GM04504 (cell line): ENCODE measurements at places on chromosomes 7 and 10.

DNA sequence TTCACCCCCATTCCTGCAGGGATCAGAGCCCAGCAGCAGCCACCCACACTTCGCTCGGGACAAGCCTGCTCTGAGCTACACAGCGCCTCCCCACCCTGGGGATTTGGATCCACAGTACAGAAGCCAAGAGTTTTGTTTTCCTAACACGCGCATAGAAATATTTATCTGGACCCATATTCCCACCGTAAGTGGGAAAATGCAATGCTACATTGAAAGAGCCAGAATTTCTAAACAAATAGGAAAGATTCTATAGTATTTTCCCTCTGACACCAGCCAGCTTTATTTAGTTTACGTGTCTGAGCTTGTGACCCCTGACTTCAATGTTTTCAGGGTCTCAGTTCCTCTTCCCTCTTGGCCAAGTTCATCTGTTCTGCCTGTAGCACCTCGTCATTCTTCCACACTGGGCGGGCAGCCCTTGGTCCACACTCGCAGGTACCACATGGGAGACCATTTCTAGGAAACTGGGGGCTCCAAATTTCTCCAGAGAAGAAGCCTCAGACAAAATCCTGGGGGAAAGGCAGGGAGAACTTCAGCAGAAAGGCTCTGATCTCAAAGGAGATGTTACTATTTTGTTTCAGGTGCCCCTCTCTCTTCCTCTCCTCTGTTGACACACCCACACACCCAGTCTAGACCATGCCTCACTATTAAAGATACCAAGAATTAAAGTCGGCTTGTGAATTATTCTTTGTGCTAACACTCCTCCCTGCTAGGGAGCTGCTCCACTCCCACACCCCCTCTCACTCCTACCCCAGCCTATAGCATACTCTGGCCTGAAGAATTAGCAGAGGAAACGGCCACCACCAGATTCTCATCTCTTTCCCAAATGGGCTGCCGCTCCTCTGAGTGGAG lies 116.0 kb upstream of the PCGF5 start:
- no peak for DNase-seq

DNA sequence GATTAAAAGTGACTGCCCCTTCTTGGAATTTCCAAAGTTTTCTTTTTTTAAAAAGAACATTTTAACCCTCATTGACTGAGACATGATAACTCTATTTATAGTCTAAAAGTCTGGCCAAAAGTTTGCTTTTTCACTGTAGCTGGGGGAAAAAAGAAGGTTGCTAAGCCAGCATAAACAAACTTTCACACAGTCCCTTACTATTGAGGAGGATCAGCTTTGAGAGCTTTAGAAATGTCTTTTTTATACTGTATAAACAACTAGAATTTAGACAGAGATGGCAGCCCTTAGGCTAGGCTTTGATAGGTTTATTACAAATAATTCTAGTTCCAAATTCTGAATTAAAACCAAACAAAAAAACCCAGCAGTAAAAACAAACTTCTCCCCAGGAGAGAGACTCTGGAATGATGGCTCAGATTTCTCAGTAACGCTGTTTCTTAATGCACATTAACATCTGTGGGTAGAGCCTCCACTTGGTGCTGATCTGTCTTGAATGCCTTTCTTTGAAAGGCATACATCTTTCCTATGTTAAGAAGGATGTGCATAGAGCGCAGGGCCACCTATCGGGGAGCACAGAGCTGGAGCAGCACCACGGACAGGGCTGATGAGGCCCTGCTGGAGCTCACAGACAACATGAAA lies 100.9 kb upstream of the PDLIM1 start:
- DNase-seq, result peak; percentile 6

DNA sequence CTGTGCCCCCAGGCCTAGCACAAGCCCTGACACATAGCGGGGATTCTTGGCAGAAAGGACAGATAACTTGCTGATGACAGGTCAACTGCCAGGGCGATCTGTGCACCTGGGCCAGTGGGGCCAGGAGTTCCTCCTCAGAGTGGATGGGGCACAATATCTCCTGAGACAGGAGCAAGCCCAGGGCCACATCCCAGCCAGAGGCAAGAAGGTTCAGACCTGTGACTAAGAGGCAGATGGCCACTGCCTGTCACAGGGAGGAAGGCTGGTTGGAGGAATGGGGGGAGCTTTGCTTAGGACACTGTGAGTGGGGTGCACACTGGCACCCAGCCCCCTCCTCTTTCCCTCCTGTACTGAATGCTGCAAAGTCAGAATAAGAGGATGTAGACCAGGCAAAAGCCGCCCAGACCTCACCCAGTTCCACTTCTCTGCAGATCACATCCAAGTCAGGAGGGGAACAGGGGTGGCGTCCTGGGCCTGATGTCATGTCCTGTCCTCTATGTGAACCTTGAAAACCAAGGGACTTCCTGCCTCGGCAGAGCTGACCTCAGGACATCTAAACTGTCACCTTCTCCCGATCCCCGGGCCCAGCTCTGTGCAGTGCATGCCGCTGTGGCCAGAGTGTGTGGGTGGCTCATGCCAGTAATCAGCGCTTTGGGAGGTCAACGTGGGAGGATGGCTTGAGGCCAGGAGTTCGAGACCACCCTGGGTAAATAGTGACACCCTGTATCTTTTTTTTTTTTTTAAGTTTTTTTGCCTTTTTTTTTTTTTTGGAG lies 1.3 kb downstream of the GUSB start:
- DNase-seq, result no peak

DNA sequence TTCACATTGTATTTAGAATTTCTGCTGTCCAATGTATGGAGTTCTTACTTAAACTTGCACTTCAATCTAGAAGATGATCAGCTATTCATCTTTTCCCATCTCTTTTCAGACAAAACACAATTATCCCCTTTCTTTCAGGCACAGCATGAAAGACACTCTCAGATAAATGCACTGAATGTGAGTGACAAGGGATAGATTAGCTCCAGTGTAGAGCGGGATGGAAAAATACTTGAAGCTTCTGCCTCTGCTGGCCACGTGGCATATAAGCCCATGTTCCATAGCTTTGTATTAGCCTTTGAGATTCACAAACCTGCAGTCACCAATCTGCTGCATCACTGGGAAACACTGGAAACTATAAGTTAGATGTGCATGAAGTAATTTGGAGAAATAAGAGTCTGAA lies 162.2 kb upstream of the FAM3C start:
- no peak for DNase-seq

DNA sequence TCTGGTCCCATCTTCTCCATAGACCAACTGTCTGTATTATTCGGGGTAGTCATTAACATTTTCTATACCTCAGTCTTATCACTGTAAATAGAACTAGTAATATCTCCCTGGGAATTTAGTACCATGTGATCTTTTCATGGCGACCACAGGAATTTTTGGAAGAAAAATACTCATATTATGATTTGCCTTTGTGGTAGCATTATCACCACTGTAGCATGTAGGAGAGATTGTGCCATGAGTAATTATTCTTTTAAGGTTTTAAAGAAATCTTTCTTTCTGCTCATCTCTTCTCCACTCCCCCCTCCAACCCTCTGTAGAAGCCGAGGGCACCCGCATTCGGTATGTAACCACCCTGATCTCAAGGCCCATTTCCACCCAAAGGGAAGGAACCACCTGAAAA lies 25.0 kb downstream of the ZNF365 start:
- no peak for DNase-seq

DNA sequence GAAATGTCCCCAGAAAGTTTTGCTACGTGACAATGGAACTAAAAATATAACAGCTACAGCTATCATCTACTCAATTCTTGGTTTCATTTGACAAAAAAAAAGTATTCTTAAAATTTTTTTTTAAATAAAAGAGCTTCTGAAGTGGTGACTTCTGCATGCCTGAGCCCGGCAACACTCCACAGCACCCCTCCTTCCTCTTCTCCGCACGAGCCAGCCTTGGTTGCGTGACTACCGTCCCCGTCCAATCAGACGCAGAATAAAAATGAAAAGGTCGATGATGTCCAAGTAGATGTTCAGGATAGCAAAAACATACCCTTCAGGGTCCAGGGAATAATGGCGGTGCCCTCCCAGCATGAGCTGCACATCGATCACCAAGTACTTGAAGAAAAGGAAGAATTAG lies 34.5 kb upstream of the GATAD1 start:
- DNase-seq, result no peak

DNA sequence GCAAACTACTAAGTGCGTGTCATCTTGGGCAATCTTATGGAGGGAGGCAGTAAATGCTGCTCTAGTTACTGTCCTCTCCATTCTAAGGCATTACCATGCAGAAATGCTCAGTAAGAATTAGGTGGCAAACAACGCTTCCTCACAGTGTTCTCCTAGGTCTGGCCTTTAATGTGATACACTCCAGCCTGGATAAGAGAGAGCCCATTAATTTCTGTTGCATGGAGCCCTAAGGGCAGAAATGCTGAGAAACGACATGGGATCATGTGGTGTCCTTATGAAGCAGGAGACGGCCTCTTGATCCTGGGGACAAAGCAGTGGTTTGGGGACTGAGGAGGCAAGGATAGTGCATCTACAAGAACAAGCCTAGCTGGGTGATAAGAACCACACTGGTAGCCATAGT lies 44.0 kb downstream of the SLC25A13 start:
- DNase-seq, result no peak

DNA sequence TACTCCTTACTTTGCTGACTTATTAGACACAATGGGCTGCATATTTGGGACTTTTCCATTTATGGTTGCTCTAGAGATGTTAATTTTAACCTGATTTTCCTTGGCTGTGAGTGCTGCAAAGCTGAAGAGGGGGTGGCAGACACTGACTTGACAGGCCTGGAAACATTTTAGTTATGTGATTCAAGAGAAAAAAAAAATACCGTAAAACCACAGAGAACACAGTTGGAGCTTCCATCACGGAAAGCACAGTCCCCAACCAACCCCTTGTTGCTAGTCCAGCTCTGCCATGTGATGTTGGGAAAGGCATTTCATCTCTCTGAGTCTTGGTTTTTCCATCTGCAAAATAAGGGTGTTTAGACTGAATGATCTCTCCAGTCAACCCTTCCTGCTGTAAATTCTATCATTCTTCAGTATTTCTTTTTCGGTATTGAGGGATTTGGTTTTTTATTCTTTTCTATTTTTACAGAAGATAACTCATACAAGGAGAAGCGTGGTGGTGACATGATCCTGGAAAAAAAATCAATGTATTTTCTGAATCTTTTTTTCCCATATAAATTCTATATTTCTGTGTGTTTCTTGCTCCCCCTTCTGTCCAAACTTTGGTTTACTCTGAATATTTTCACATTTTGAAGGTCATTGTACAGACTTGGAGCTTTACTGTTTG lies 246.1 kb downstream of the REEP3 start:
- peak; percentile 51 for DNase-seq

- DNase-seq, result no peak
These were observed 64.9 kb upstream of the NRBF2 start for GRCh38 chr10:63068246-63068645.

GRCh38 chr10:124186956-124187355 lies 93.6 kb upstream of the CHST15 start:
- DNase-seq, result no peak

DNA sequence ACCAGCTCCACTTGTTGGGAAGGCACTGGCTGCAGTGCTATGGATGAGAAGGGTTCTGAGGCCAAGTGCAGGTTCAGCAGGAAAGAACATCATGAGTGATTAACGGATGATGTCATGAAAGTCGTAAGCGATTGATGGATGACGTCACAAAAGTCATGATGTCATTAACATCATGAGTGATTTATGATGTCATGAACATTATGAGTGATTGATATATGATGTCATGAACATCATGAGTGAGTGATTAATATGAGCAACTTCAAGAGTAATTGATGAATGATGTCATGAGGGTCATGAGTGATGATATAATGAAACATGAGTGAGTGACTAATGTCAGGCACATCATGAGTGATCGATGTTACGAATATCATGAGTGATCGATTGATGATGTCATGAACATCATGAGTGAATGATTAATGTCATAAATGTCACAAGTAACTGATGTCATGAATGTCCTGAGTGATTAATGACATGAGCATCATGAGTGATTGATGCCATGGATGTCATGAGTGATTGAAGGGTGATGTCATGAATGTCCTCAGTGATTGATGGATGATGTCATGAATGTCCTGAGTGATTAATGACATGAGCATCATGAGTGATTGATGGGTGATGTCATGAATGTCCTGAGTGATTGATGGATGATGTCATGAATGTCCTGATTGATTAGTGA lies 185.6 kb downstream of the PAXIP1 start:
- DNase-seq, result no peak

DNA sequence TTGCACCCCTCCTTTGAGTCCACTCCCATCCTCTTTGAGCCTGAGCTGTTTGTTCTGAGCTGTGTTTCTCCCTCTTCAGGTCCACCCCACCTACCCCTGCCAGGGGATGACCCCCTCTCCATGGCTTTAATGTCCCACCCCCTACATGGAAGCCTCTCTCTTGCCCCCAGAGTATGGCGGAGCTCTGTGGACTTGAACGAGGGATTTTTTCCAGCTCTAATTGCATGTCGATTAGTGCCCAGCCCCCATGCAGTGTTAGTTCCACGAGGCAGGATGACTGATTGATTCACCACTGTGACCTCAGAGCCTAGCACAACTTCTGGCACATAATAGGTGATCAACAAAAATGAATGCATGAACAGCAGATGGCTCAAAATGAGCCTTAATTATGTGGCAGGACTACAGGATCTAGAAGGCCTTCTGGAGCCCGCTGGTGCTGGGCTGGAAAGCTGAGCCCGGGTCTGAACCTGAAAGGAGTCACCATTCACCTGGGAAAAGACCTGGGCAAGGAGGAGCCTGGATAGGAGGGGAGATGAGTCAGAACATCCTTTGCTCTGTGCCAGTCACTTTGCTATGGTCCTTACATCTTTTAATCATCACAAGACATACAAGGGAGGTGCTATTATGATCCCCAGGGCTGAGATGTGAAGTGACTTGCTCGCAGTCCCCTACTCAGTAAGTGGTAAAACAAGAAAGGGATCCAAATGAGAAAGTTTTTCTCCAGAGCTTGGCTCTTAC lies 17.1 kb upstream of the SLC18A2 start:
- DNase-seq, result no peak

- no peak for DNase-seq
These were observed 53.4 kb upstream of the CYP2C18 start for GRCh38 chr10:94630017-94630688.

DNA sequence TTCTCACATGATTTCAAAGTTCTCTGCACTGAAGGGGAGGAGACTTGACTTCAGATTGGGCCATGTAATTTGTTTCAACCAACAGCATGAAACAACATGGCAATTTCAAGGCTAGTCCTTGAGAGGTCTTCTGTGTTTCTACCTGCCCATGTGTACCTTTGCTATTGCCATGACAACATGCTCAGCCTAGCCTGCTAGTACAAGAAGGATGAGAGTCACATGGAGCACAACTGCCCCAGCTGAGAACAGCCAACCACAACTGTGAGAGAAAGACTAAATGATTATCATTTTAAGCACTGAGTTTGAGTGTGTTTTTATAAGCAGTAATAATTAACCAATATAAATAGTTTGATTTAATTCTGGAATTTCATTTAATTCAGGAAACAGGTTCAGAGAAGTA lies 41.9 kb downstream of the ANKMY2 start:
- no peak for DNase-seq

- no peak for DNase-seq
These were observed 104.9 kb upstream of the C7orf33 start for GRCh38 chr7:148485618-148486017.
